ENCODE measurements at places on chromosomes 11 and 22. TPM values are rescaled to one million over a fixed set of nuclear protein-coding genes. Genes with fewer than 3 reads are reported as not detected.
A peak's percentile ranks its signal among the peaks of the same experiment; 100 is the strongest.

The MAP6 gene
- 17.7 TPM for total RNA-seq

The PRG3 gene
- total RNA-seq, result not detected

GRCh38 chr11:124541204-124541603, 2.2 kb downstream of the OR8B12 start:
- no peak for DNase-seq

- DNase-seq, result no peak
Measured at GRCh38 chr11:124194293-124195188, 11.4 kb downstream of the OR10D3 start.

DNA sequence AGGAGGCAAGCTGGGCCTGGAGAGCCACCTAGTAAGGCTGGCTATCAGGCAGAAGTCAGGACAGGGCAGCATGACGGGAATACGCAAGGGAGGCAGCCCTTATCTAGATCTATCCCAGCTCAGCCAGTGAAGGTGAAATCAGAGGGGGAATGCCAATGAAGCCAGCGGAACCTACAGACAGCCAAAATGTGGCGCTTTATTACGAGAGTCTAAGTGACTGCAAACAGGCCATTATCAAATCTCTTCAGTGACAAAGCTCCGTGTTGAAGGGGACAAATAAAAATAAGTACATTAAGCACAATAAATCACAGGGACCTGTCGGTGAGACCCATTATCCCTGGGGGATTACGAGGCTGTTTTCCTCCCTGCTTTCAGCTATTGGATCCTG, 22.8 kb downstream of the LARGE1 start:
- no peak for DNase-seq

The BBOX1 gene
- not detected for total RNA-seq

The UPK2 gene
- not detected for total RNA-seq

DNA sequence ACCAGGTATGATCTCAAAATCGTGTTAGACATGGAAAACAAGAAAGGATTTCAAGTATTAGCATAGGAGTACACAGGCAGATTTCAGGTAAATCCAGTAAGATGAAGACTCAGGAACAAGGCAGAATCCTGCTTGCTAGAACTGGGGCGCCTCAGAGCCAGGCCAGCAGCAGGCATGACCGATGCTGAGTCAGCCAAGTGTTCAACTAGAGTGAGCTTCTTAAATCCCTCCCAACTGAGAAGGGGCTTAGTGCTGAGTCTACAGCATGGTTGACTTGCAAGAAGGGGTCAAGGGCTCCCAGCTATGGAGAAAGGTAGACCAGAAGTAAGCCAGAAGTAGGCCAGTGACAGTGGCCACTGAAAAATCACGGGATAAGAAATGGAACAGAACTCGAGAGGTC, 12.4 kb downstream of the GRAP2 start:
- DNase-seq, result no peak

DNA sequence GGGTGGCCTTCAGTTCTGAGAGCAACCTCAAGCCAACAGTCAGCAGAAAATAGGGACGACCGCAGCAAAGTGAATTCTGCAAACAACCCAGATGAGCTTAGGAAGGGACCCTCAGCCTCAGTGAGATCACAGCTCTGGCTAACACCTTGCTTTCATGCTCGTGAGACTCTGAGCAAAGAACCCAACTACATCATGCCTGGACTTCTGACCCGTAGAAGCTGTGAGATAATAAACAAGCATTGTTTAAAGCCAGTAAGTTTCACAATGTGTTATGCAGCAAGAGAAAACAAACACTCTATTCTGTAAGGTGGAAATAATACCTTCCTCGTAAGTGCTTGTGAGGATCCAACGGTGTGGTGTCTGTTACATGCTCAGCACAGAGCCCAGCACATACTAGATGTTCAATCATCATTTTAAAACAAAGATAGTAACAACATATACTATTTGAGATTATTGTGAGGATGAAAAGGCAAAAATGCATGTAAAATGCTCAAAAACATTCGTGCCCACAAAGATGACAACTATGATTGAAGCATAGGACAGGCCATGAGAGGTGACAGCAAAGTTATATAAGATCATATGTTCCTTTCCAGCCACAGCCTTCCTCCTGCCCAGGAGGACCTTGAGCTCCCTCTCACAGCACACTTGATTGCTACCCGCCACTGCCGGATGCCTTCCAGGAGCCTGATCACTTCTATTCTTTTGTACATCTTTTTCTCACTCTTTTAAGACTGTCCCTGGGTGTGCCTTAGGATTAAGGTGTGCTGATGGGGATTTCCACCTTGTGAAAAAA, 433.3 kb downstream of the BUD13 start:
- DNase-seq, result no peak

- no peak for DNase-seq
Measured at GRCh38 chr22:25069758-25070481, 117.4 kb downstream of the KIAA1671 start.

The OR52A1 gene
- not detected for total RNA-seq

DNA sequence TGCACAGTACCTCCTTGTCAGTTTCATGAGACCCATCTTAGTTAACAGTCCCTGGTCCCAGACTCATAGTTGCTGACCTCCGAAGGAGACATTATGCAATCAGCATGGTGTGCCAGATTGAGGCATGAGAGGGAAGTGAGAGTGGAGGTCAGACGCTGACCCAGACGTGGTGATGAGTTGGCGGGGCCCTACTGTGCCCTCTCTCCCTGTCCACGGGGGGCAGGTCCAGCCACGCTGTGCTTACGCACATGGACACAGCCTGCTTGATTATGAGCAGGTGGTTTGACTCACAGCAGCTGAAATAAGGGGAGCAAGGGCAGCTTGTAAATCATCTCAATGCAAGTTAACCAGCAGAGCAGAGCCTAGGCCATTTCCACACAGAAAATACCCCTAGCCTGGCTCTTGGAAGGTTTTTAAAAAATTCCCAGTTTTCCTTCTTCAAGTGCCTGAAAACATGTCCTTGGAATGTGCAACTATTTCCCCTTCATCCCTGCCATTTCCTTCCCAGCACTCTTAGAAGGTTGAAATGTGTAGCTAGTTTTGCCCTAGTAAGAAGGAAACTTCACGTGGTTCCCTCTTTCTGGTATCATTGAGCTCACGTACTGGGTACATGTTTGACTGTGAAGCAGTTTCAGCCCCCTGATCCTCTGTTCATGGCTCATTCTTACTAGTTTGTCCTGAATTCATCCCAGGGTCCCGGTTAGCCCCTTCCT, 122.6 kb upstream of the SORL1-AS1 start:
- peak; percentile 73 for DNase-seq

GRCh38 chr22:46064228-46064965, 85.9 kb upstream of the PPARA start:
- DNase-seq, result peak; percentile 39

DNA sequence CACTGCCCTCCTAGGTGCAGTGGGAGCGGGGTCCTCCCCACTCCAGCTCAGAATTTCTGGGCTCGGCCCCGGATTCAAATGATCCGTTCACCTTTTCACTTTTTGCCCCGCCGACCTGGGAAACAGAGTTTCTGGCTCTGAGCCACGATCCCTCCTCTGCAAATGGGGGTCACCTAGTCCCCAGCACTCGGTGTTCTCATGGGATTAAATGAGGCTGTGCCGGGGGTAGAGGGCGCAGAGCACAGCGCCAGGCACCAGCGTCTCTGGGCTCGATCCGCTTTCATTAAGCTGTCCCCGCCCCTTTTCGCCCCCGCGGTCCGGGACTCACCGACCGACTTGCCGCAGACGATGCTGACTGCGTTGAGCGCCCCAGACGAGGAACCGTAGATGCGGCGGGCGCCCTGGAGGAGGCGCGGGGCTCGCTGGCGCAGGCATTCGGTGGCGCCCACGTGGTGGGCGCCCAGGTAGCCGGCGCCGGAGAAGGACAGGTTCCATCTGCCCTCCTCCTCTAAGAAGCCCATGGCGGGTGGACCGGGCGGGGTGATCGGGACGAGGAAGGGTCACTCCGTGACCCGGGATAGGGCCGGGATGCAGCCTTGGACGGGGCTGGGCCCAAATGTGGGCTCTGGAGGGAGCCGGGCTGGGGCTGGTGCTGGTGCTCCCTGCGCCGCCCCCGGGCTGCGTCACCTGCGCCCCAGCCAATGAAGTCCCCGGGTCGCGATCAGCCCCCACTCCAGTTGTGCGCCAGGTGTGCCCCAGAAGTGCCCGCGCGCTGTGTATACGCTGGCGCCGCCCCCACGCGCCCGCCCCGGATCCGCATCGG, at the start of gene PNPLA5:
PNPLA5 (minus strand) TSS at position 654 of the 823 bp plus-strand sequence; CDS start at position 521, 133 bp downstream.
- no peak for DNase-seq

DNA sequence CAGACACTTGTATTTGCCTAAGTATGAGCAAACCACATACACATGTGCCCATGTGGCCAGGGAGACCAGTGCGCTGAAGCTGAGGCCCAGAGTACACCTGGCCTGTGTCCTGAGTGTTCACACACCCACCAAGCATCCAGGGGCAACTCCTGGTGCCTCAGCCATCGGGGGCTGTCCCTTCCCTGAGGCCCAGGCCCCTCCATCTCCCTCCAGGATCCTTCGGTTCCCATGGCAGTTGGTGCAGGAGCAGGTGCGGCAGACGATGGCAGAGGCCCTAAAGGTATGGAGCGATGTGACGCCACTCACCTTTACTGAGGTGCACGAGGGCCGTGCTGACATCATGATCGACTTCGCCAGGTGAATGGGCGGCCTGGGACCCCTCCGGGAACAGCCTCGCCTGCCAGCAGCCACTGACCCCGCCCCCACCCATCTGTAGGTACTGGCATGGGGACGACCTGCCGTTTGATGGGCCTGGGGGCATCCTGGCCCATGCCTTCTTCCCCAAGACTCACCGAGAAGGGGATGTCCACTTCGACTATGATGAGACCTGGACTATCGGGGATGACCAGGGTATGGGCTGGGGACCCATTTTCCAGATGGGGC, 6.5 kb upstream of the SMARCB1 start:
- DNase-seq, result no peak

DNA sequence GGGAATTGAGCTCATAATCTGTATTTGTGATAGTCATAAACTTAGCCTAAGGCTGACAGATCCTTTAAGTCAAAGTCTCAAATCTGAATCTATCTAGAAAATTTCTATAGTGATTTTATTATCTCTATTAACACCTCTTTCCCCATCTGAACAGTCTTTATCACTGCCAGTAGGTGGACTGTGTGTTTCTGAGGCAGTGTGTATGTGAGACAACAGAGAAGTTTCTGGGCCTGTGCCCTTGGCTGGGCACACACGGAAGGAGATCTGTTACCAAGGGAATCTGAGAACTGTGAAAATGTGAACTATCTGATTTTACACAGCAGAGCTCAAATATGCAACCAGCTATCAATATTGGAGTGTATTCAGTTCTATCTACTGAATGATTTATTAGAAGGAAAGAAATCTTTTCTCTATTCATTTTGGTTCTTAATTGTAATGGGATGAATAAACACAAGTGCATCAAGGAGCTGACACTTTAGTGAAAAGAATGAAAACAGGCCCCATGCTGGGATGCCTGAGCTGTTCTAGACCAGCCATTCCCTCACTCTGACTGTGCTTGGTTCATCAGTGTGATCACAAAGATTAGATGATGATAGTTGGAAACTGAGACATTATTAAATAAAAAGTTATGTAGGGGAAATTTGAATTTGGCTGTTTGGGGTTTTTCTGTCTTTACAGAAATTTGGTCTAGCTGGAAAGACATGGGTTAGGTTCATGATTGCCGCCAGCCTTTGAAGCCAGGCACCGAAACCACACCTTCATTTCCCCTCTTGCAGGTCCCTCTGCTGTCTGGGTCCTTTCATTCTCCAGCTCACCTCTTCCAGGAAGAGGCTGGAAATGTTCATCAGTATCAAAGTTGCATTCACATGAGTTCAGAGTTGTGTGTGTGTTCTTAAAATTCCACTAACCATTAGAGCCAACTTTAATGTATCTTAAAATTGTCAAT, 68.1 kb downstream of the LIF start:
- no peak for DNase-seq

DNA sequence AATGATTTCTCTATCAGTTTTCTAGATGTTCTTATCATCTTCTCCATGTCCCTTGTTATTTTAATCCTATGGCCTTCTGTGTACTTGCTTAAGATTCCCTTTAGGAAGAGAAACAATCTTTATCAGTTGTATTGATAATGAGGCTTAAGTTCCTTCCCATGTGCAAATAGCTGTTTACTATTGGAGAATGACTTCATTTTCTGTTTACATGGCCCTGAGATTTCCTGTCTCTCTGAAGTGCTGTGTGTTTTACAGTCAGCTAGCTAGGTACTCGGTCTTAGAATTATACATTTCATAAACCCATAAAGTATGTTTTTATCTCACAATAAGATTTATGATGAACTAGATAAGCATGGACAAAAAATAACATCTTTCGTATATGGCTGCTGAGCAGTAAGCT, 67.5 kb upstream of the CCDC179 start:
- no peak for DNase-seq

GRCh38 chr11:95487391-95487790, 256.4 kb upstream of the SESN3 start:
- no peak for DNase-seq

- DNase-seq, result no peak
Measured at GRCh38 chr11:28922386-28922981, 814.3 kb downstream of the METTL15 start.

DNA sequence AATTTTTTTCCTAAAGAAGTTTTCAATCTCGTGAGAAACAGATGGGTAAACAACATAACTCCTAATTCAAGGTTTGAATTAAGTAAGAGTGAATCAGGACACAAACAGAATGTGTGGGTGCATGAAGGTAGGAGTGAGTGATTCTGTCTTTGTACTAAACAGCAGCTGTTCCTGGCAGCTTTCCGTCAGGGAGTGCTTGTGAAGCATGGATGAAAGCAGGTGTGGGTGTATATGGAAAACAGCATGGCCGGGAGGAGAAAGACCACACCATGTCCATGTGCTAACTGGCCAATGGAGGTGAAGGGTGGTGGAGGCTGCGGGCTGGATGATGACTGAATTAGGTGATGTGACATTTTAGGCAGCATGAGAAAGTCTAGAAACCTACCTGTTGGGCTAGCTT, 49.6 kb downstream of the BARX2 start:
- DNase-seq, result no peak

DNA sequence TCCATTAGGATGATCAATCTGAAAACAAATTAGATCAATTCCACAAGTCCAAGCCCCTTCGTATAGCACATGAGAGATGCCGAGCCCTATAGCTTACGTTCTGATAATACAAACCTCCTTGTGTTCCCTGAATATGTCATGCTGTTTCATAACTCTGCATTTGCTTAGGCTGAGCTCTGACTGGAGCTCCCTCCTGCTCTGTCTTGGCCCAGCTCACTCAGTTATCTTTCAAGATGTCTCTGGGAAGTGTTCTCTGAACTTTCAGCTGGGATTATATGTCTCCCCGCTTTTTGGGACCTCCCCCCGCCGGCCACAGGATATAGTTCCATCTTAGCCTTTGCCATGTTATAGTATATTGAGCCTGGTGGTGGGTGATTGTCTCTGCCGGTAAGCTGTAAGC, 44.0 kb downstream of the FDX1 start:
- no peak for DNase-seq

All from mucosa of descending colon (tissue), 3 donors.